Activated naive CD8-positive, alpha-beta T cell treated with anti-CD3 and anti-CD28 coated beads, Interleukin-2, amount 10 ng/mL, durations not matched to agents 7 days and 5 days (primary cell): ENCODE measurements at places on chromosomes 12 and 14. TPM values are rescaled to one million over a fixed set of nuclear protein-coding genes. Genes with fewer than 3 reads are reported as not detected.

DNA sequence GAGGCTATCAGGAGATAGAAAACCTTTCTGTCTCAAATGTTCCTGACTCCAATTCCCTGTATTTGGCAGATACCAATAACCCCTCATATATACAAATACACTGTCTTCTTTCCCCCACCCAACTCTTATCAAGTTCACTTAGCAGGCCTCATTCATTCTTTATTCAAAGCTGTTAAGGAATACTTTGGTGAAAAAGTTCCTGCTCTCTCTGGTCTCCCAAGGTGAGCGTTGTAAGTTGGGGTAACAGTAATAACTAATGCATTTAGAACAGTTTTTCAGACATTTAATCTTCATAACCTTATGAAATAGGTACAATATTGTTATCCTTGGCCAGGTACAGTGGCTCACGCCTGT is 3.9 kb upstream of the GDF11 start:
- no peak for DNase-seq

- no peak for DNase-seq
Observed at GRCh38 chr12:66693901-66694513, 15.1 kb upstream of the GRIP1 start.

- peak; percentile 6 for DNase-seq
Observed at GRCh38 chr14:100294213-100294962, 11.9 kb downstream of the SLC25A29 start.

GRCh38 chr14:73462048-73462715 is 3.8 kb upstream of the NUMB start:
- no peak for DNase-seq

DNA sequence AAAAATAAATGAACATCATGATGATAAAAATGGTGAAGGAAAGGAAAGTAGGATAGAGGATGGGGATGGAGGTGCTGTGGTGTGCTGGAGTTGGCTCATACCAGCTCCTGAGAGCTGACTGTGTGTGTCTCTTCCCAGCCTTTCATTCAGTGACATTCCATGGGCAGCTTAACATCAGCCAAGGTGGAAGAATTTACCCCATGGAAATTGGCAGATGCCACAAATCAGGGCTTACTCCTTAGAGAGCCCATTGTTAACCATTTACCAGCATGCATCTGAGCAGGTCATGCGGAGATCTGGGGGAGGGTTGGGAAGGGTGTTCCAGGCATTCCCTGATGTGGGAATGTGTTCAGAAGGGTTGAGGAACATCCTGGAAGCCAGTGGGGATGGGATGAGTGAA is 164.7 kb upstream of the MYL2 start:
- DNase-seq, result no peak

DNA sequence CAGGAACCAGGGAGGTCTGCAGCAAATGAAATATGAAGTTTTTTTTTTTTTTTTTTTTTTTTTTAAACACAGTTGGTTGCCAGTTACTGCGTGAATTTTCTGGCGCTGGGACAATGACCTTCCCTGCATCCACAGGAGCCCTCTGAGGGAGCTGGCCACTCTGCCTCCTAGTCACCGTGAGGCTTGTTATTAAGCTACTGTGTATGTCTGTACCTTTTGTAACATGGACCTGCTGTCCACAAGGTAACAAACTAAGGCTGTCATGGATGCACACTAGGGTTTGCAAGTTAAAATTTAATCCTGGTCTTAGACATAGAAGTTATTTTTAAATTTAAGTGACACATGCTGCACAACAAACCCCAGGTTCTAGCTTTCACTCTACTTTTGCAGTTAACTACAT is 211.0 kb downstream of the SSPN start:
- DNase-seq, result no peak

DNA sequence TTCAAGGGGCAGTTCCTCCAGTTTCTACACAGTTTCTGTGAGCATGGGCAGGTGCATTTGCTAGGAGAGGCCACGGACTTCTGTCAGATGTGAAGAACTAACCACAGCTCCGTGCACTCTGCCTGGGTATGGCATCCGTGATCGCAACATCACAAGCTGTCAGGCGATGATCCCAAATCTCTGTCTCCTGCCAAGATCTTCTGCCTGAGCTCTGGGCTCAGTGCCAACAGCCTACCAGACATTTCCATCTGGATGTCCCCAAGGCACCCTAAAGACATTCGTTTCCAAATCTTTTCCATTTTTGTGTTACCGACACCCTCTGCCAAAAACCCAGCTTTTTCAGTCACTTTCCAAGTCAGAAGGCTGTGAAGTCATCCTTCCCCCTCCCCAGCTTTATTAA is 292.1 kb downstream of the GLT1D1 start:
- no peak for DNase-seq

DNA sequence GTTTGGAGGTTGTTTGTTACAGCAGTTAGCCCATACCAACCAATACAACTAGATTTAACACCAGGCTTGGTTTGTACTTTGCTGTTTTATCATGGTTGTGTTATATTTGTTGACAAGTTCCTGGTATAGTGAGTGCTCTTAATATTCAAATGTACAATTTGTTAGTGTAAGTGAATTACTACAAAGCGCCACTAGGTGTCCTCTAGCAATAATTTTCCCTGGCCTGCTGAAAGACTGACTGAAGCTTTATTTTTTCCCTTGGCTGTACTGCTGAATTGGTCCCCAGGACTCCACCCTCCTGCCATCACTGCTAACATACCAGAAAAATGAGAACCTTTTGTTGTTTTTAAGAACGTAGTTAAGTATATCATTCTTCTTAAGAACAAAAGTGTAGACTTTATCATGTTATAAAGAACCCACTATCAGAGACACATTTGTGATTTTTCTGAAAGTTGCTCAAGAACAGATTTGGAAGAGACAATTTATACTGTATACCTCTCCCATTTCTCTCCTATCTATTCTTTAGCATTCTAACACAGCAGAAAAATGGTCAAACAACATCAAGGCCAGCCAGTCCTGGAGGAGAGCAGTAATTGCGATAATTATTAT is 75.3 kb upstream of the FAR2 start:
- no peak for DNase-seq

DNA sequence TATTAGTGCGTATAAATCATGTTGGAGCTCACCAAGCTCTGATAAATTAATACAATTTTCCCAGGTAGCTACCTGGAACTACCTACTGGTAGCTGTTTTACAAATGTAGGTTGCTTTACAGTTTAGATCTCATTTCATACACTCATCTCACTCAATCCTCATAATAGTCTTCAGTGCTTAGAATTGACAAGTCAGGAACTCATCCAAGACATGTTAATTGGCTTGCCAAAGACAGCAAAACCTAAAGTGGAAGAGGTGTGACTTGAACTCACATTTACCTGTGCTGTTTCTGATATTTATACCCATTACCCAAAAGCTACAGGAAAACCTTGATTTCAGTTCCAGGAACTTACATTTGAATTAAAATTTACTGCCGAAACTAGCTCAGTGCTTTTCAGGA is 296.7 kb downstream of the DIO2 start:
- DNase-seq, result no peak

DNA sequence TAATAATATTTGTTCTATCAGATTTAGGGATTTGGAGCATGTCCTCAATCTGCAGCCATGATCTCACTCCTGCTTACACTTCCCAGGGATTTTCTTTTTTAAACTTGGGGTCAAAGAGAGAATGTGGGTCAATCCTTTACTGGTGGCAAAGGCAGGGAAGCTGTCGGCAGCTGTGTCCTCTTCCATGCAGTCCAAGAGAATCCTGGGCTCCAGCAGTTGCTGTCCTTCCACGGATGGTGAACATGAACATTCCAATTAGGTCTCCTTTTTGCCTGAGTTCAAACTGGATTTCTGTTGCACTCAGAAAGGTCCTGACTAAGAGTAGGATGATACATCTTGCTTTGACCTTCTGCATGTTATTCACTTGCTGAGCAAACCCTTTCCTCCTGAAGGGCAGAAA is 73.9 kb downstream of the ARL6IP4 start:
- DNase-seq, result no peak

- peak; percentile 32 for DNase-seq
Observed at GRCh38 chr12:107178776-107179175, 85.4 kb upstream of the CRY1 start.

DNA sequence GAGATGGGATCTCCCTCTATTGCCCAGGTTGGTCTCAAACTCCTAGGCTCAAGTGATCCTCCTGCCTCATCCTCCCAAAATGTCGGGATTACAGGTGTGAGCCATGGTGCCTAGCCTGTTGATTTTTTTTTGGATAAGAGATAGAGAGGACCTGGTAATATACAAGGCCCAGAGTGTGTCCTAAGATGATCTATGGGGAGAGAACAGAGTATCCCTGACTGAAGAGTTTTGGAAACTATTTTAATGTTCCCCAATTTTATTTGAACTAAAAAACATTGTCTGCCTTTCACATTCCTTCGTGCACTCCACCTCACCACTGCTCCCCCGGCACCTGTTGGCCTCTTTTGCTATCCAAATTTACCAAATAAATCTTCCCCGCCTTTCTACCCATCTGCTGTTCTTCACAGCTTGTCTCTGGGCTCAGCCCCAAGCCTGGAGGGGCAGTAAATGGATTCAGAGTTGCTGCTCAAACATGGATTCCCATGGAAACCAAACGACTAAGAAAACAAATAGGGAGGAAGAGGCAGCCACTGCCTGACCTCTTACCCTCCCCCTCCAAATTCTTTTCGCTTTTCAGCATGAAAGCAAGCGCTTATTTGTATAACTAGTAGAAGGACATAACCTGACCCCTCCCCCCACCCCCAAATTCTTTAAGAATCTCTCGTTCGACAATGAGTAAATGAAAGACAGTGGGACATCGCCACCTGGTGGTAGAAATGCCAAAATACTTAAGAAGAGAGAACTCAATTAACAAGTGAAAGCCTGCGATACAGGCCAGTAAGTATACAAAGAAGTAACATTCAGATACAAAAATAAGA is 22.6 kb downstream of the OR10G3 start:
- DNase-seq, result peak; percentile 36

GRCh38 chr14:92590941-92591340 is 77.4 kb downstream of the RIN3 start:
- no peak for DNase-seq

DNA sequence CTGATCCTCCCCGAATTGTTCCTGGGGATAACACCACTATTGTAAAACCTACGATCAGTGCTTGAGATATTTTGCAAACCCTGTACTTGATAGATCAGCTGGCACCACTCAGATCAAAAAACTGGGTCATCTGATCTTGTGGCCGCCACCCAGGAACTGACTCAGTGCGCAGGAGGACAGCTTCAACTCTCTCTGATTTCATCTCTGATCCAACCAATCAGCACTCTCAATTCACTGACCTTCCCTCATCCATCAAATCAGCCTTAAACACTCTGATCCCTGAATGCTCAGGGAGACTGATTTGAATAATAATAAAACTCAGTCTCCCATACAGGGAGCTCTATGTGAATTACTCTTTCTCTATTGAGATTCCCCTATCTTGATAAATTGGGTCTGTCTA is 4.2 kb upstream of the XPOT start:
- DNase-seq, result no peak

- DNase-seq, result no peak
Observed at GRCh38 chr12:10562306-10562933, 51.0 kb downstream of the MAGOHB start.

GRCh38 chr14:61838661-61839245 is 76.5 kb downstream of the SNAPC1 start:
- no peak for DNase-seq

GRCh38 chr14:101134161-101134631 is 230.7 kb upstream of the RTL1 start:
- no peak for DNase-seq

- no peak for DNase-seq
Observed at GRCh38 chr14:100416921-100417860, 94.1 kb downstream of the SLC25A47 start.

GRCh38 chr12:61891632-61892031 is 368.6 kb upstream of the USP15 start:
- DNase-seq, result no peak

DNA sequence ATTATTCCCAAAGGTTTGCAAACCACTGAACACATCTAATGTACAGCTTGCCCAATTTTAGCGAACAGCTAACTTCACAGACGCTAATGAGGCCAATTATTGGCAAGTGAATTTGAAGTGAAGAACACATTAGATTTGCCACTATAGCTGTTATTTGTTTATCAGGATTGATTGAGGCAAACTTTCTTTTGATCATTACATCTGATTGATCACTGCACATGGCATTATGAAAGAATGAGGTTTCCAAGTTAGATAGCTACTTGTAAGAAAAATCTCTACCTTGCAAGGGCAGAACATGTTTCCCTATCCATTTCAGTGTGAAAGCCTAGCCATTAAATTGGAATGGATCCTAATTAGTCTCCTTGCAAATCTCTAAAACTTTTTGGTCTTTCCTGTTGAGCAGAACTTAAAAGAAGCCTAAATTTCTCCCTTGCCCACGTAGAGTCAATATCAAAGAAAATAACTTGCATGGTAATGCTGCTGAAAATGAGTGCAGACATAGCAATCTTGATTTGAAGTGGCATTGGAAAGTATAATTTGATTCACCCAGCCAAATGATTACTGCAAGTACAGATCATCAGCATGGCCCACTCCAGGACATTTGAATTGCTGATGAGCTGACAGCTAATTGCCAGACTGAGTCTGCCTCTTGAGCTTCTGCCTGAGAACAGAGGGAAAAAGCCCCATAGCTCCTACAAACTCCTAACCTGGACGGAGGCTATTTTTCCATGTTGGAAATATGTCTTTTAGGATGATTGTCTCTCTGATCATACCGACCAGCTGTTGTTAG is 98.6 kb downstream of the TPH2 start:
- DNase-seq, result no peak

- no peak for DNase-seq
Observed at GRCh38 chr14:75685910-75686309, 24.9 kb downstream of the TTLL5 start.

GRCh38 chr12:16756833-16757555 is 151.0 kb upstream of the LMO3 start:
- no peak for DNase-seq

PROX2 gene
- 0.28 TPM for total RNA-seq

EEF1AKMT3 gene
- 3.8 TPM for total RNA-seq

SERPINA1 gene
- total RNA-seq, result not detected

SERPINA3 gene
- not detected for total RNA-seq

IQSEC3 gene
- total RNA-seq, result 7.3 TPM

NGB gene
- total RNA-seq, result not detected

NPFF gene
- not detected for total RNA-seq

NPAS3 gene
- not detected for total RNA-seq

HOXC9 gene
- total RNA-seq, result not detected

CCDC177 gene
- not detected for total RNA-seq
